ENCODE measurements at places on chromosomes 3 and 15.
A peak's percentile ranks its signal among the peaks of the same experiment; 100 is the strongest.

GRCh38 chr15:73374604-73375003, 5.8 kb upstream of the HCN4 start:
- DNase-seq, result no peak

GRCh38 chr15:25886498-25887140, 23.5 kb upstream of the ATP10A start:
- DNase-seq, result no peak

DNA sequence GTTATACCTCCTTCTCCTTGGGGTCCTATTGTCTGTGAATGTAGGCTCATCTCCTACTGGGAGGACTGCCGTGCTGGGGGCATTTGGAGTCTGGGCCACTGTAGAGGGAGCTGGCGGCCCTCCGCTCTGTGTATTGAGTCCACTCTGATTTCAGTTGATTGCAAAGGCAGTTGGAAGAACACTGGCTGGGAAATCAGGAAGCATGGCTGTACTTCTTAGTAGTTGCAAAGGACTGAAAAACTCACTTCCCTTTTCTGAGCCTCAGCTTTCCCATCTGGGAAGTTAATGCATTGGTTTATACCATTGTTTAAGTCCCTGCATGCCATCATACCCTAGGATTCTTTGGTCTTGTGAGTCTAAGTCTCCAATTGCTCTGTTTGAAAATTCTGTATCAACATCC, 46.7 kb downstream of the TMED3 start:
- DNase-seq, result no peak

GRCh38 chr15:68627476-68627875, 48.7 kb downstream of the CORO2B start:
- no peak for DNase-seq

GRCh38 chr15:86556396-86557017, 476.8 kb downstream of the AGBL1 start:
- DNase-seq, result no peak

DNA sequence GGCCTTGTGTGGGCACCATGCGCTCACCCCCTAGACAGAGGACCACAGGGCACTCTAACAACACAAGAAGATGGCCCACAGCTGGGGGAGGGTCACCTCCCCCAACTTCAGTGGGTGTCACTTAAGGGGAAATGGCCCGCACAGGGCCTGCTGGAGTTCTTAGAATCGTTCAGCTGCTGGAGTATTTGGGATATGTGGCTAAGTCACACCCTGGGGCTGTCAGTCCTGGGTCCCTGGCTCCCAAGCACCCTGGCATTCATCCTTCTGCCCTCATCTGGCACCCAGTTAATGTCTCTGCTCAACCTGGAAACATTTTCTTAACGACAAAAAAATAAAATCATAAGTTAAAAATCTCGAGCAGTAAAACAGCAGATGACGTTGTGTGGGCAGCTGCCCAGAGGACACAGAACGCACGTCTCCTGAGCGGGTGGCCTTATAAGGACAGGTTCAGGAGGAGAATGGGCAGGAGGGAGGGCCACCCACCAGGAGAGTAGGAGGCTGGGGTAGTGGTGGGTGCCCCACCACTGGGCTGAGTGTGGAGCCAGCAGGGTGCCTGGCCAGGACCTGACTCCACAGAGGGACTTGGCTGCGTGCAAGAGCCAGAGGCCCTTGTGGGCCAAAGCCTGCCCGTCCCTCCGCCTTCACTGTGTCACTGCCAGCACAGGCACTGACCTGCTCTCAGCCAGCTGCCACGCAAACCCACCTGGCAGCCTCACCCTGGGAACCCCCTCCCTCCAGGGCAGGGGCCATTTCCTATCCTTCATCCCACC, 11.5 kb downstream of the KBTBD13 start:
- DNase-seq, result peak; percentile 16

DNA sequence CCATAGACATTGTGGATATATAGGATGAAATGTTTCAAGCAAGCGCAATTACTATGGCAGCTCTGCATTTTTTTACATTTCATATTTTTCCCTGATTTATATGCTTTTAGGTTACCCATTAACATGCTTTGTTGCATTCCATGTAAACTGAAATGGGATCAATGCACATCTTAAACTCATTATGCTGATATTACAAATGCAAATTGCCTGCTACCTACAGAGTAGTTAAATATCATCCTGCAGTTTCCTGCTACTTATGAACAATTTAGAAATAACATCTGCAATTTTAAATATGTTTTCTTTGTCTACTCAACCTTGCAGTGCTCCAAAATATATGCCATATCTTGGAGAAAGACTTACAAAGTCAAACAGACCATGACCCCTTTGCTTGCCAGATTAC, 526.9 kb upstream of the NECTIN3 start:
- DNase-seq, result no peak

DNA sequence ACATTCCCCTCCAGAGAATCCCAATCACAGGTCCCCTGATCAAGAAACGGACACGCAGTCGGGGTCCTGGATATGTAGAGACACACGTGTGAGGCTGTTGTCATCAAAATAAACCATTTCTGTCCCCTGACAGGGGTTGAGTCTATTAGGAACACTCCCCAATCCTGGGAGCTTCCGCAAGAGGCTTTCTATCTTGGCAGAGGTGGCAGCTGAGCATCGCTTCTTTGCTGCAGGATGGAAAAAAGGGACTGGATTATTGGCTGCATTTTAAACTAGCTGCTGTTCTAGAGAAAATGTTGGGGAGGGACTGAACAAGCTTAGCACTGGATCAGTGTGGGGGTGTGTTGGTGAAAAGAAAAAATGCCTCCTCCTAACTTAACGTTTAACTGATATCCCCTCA, 2.5 kb upstream of the CNTN4 start:
- DNase-seq, result no peak

DNA sequence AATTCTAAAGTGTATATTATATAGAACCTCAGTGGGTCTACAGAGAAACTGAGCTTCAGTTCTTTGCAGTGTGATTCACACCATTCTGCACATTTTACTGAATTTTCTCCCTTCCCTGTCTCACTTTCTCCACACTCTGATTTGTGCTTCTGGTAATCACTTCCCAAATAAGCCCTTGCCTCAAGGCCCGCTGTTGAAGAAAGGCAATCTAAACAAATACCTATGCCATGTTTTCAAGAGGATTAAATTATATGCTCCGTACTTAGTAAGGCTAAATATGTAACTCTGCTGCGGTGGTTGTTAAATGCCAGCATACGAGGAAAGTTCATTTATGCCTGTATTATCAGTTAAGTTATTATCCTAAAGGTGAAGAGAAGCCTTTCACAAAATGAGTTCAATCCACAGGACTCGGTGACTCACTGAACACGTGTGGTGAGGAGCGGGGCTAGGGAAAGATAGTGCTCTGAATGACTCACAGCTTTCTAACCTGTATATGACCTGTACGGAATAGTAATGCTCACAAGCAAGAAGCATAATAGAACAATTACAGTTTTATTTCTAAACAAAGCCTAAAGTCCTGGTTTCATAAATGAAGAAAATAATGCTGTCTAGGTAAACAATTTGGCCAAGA, 25.1 kb downstream of the CNTN6 start:
- no peak for DNase-seq

- no peak for DNase-seq
These were observed 87.4 kb downstream of the AAGAB start for GRCh38 chr15:67167091-67167490.

- no peak for DNase-seq
These were observed 286.6 kb downstream of the WDR72 start for GRCh38 chr15:53472883-53473282.

DNA sequence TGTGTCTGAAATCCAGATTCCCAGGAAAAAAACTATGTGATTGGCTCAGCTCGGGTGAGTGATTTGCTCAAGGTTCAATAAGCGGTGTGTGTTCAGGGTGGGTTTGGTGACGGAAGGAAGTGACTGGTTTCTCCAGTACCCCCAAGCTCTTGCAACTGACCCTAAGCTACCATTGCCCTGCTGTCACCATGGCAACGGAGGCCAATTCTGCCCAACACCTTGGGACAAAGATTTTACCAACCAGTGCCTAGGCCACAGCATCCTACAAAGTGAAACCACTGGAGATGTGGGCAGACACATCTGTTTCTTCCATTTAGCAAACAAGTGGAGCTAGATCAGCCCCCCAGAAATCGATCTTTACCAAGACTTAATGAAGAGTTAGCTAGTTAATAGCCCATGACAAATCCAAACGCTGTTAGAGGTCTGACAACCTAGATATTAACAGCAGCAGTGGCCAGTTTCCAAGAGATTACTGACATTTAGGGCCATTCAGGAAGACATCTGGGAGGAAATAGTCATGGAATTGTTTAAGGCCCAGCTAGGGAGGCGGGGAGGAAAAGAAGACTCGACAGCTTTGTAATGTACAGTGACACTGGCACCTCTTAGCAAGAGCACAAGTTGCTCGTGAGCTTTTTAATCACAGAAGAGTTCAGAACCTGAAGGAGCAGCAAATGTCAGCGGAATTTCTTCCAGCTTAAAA, 195.9 kb downstream of the SLCO3A1 start:
- DNase-seq, result no peak
